ENCODE measurements at places on chromosomes 7 and 10.

DNA sequence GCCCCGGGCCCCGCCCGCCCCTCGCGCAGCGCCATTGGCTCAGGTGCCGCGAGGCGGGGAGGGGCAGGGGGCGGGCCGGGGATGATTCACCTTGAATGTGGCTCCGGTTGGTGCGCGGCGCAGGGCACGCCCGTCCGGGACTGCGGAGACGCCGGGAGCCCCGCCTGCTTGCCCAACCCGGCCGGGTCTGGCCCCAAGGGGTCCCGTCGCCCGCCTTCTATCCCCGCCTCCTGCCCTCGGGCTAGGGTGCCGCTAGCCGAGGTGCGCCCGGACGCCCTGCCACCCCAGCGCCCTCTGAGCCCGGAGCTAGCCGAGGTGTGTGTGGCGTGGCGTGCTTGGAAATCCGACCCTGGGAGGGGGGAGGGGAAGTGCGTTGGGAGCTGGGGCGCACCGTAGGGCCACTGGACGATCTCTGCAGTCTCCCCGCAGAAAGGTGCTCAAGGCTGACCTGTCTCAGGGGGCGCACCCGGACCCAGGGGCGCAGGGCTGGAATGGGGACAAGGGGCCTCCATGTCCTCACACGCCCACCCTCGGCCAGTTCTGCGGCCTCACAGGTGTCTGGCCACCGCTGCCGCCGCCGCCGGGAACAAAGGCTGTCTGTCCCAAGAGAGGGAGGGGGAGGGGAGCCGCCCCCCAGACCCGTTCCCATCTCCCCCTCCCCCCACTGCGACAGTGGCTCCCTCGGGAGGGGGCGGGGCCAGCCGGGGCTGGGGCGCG lies 168.9 kb downstream of the NRF1 start:
- DNase-seq, result peak; percentile 88

GRCh38 chr7:4127909-4128560 lies 554.1 kb upstream of the FOXK1 start:
- peak; percentile 31 for DNase-seq

- DNase-seq, result no peak
These were observed 47.3 kb downstream of the MYPN start for GRCh38 chr10:68156373-68157185.

- no peak for DNase-seq
These were observed 97.3 kb downstream of the DNAH11 start for GRCh38 chr7:21640105-21640504.

DNA sequence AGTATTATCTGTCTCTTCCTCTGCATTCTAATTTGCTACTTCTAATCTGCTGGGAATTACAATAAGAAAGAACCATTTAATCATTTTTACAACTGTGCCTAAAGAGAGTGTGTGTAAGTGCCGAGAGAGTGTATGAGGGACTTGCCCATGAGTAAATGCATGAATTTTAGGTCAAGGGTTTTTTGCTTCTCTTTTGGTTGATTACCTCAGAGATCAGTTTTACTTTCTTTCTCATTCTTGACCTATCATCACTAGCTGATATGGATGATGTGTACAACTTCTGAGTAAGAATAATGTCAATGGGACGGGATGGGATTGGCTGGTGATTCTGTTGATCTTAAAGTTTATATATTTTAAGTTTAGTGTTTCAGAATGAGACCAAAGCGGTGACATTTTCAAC lies 47.8 kb downstream of the IKZF1 start:
- no peak for DNase-seq

GRCh38 chr10:75598998-75599397 lies 167.6 kb downstream of the LRMDA start:
- DNase-seq, result no peak

DNA sequence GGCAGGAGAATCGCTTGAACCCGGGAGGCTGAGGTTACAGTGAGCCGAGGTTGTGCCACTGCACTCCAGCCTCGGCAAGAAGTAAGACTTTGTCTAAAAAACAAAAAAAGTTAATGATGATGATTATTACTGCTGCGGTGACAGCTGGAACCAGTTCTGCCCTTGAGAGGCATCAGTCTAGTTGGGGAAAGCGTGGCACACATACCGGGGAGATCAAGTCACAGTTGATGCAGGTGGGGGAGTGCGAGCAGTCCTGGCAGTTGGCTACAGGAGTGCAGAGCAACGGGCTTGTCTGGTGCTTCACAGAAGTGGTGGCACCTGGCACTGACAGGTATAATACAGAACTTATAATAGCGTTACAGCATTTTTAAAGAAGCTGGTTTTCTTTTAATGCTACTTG lies 173.0 kb downstream of the ARHGAP21 start:
- peak; percentile 18 for DNase-seq

- DNase-seq, result no peak
These were observed 1.2 kb upstream of the HOXA2 start for GRCh38 chr7:27103489-27104226.

- no peak for DNase-seq
These were observed 2.4 kb downstream of the SYPL1 start for GRCh38 chr7:106109521-106110237.

GRCh38 chr10:36556468-36556867 lies 568.9 kb upstream of the ANKRD30A start:
- no peak for DNase-seq

- no peak for DNase-seq
These were observed 34.4 kb downstream of the ASAH2 start for GRCh38 chr10:50216894-50217293.

- peak; percentile 65 for DNase-seq
These were observed at the start of gene SLC4A2 for GRCh38 chr7:151059367-151060112. TSS of gene SLC4A2 (plus strand) at chr7:151059589. CDS start at chr7:151061988, 2,399 bp downstream.

- no peak for DNase-seq
These were observed 82.9 kb downstream of the SEMA3D start for GRCh38 chr7:85103962-85104361.

Measured in breast epithelium (tissue), 4 donors.